Adipocyte (in vitro differentiated cells): ENCODE measurements at places on chromosomes 12 and 14.
A peak's percentile ranks its signal among the peaks of the same experiment; 100 is the strongest.

GRCh38 chr14:54985156-54985555 lies 41.7 kb downstream of the WDHD1 start:
- DNase-seq, result no peak

DNA sequence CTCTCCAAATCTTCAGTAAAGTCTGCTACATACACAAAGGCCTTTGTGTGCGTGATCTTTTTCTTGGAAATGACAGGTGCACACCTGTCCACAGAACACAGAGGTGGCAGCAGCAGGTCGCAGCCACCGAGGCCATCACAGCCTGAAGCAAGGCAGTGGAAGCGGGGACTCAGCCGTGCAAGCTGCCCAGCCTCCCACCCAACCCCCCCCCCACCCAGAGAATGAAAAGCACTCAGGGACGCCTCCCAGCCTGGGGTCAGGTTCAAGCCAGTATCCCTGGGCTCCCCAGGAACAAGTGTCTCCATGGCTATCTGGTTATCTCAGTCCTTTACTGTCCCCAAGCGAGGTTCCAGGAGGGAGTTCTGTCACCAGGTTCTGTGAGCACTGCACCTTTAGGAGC lies 31.2 kb upstream of the TSPAN9 start:
- no peak for DNase-seq

DNA sequence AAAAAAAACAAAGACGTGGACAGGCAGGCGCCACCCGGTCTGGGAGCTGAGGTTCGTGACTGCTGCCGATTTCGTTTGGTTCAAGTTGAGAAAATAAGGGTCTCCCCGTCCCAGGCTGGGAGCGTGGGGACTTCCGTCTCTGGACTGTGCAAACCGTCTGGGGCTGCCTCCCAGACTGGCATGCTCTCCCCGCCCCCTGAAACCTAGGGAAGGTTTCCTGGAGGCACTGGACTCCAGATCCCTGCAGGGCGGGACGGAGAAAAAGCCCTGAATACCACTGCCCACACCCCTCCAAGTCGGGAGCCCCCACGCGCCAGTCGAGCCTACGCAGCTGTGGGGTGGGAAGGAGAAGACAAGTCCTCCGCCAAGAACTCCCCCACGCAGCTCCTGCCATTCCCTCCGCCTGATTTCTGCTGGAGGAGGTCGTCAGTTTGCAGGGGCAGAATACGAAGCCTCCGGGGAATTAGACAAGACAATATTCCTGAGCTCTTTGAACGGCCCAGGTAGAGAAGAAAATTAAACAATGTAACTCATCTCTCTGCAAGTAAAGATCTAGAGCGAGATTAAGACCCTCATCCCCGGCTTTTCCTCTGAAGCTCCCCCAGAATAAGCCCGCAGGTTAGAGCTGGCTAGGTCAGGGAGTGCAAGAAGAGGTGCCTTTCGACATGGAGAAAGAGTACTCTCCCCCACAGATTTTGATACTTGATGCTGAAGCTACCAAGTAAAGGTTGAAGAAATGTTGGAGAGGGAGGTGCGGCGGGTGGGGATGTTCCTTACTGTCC lies 10.4 kb upstream of the HOXC13 start:
- DNase-seq, result no peak

DNA sequence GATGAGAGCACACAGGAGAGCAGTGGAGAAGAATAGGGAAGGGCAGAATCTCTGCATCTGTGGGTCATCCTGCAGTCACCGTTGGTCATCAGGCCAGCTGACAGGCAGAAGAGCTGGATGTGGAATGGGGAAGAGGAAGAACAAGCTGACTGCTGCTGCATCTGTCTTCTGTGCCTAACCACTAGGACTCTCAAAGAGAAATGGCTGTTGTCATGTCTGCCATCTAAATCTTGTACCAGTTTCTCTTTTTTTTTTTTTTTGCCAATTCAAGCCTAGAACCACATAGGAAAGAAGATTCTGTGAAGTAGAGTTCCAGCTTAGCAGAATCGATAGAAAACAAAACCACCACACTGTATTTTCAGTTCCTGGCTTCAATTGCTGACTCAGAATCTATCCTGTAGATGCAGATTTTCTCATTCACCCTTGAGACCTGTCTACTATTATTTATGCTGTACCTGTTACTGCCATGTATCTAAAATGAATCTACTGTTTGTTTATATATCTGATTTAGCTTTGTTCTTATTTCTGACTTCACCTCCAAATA lies 421.9 kb upstream of the PRICKLE1 start:
- no peak for DNase-seq

DNA sequence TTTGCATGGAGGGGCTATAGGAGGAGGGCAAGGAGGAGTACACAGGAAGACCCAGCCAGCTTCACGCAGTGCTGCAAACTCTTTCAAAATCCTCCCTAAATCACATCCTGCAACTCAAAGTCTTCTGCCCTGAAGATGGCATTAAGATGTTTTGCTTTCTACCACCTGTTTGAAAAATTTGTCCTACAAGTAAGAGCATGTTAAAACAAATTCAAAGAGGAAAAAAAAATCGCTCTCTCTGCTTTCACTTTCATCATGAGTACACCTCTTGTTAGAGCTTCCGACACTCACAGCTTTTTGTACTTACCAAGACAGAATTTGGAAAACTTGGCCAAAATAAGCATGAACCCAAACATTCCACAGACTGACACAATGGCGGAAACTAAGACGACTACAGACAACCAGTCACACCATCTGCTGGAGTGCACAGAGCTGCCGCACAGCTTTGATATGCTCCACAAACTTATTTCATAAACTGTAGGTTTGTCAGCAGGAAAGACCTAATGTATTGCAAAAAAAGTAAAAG lies 21.3 kb downstream of the GCH1 start:
- DNase-seq, result no peak

DNA sequence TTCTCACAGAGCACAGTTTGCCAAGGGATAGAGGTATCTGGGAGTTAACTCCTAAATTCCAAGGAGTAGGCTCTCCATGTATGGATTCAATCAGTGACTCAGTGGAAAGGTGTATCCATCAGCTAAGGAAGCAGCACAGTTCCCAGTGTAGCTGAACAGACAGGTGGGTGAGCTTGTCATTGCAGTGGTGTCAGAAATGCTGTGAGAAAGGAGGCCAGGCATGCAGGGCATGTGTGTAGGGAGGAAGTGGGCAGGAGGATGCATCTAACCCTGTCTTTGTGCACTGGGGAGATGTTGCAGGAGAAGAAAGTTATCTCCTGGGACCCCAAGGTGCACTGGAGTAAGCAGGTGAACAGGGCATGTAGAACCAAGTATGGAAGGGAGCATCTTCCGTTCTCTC lies 539.0 kb downstream of the VRK1 start:
- no peak for DNase-seq

GRCh38 chr12:48025281-48025680 lies 21.0 kb upstream of the COL2A1 start:
- no peak for DNase-seq

DNA sequence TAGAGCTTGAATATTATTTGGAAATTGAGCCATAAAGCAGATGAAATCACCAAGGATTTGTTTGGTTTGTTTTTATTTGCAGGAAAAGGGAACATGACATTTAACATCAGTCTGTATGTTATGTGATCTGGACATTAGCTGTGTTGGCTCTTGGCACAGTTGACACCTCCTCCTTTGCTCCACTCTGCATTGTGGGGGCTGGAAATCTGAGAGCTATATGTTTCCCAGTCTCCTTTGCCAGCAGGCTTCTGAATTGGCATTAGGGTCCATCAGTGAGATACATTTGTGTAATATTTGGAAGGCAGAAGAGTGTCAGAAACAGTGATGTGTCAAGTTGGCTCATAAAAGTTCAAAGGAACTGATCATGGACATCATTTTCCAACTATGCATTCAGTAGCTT lies 322.1 kb upstream of the ATP2B1 start:
- no peak for DNase-seq

DNA sequence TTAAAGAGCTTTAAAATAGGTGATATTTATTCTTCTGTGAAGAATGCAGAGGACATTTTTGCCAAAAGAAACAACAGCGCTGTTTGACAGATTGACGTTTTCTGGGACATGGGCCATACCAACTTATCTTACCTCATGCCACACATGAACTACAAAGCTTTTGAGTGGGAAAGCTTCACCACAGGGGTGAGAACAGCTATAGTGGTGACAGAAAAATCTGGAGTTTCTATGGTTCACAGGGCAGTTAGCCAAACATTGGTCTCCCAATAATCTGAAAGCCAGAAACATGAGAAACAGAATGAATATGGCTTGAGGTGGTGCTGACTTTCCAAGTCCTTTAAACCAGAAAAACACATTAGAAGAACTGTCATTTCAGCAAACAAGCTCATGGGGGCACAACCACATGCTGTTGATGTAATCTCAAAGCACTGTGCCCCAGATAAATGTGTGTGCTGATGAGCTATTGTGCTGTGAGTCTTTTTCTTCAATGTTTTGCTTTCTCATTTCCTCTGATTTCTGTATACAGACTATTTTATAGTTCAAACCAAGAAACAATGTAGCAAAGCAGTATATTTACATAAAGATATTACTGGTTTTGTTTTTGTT lies 905.4 kb downstream of the SLC16A7 start:
- DNase-seq, result peak; percentile 17

GRCh38 chr12:2336409-2336829 lies 283.6 kb downstream of the CACNA1C start:
- peak; percentile 97 for DNase-seq

DNA sequence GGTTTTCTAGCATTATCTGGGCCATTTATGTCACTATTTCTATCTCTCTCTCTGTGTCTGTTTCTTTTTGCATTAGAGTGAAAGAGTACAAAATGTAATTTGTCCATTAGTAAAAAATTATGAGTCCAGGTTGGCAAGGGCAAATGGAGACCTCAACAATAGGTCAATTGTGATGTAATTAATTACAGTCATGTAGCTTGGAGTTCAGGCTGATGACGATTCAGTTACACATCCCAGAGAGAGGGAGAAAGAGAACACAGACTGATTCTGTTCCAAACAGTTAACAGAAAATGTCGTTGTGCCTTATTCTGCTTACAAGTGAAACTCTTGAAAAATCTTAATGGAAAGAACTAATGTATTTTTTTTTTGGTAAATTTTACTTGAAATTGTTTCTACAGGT lies 83.3 kb downstream of the ATXN7L3B start:
- DNase-seq, result no peak

- no peak for DNase-seq
These were observed 48.2 kb upstream of the VSX2 start for GRCh38 chr14:74190927-74191575.

- DNase-seq, result peak; percentile 88
These were observed at the start of gene RERG for GRCh38 chr12:15220915-15221885. Gene RERG (minus strand): TSS chr12:15221417. CDS start chr12:15217489, 3,928 bp downstream.

DNA sequence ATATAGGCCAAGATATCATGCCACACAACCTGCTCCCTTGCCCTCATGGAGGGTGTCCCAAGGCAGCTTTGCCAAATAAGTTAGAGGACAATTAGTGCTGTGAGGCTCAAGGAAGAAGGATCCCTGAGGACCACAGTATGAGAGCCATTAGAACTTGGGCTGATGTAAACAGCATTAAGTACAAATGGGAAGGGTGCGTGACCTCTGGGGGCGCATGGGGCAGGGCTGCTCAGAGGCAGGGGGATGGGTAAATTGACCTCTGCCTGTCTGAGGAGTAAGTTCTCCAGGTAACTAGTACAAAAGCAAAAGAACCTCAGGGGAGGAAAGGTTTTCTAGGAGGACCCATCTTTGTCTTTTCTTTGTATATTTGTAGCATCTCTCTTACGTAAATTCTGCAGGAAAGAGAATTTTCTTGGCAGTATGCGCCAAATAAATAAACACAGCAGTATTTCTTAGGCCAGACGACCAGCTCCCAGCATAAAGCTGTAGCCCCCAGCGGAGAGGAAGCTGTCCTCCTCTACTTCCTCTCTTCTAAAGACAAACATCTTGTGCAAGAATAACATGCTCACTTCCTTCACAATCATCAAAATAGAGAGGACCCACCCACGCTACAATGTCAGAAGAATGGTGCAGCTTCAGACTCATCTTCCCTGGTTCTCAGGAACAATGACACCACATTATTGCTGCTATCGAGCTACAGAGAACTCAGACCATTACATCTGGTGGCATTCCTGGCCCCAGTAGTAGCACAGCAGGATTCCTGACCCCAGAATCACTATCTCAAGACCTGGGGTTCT lies 16.4 kb upstream of the VWF start:
- DNase-seq, result peak; percentile 4

- peak; percentile 42 for DNase-seq
These were observed 1.9 kb upstream of the KRT79 start for GRCh38 chr12:52836042-52836466.

DNA sequence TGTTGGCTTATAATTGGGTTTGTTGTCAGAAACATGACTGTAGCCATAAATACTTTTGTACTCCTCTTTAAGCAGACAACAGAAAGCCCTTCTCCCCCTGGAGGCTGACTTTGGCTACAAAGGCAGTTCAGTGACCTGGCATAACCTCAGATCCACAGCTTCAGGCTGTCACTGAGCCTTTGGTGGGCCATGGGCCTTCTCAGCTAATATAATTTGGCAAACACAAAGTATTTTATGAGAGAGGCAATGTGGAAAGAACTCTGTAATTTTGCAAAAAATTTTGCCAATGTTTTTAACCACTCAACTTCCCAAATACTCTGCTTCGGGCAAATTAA lies 15.5 kb upstream of the MGP start:
- DNase-seq, result no peak

GRCh38 chr12:56930241-56930640 lies 4.0 kb downstream of the SDR9C7 start:
- no peak for DNase-seq

DNA sequence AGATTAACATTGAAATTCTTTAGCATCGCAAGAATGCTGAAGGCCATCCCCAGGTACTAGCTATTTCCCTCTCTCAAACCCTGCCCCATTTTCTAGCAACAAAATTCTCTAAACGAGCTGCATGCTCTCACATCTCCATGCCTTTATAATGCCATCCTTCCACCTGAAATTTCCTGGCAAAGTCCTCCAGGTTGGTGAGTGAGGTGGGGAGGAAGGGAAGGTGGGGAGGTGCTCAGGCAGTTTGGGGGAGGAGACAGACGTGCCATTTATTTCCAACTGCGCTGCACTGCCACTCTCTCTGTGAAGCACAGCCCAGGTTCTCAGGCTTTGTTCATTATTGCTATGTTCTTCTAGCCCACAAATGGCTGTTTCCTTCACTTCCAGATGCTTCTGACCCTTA lies 208.4 kb downstream of the PAWR start:
- no peak for DNase-seq

- no peak for DNase-seq
These were observed 120.0 kb downstream of the RBM19 start for GRCh38 chr12:113845900-113846674.

GRCh38 chr14:91354979-91355685 lies 62.5 kb downstream of the CCDC88C start:
- DNase-seq, result no peak
